ENCODE measurements at places on chromosomes 1 and 21. TPM values are rescaled to one million over a fixed set of nuclear protein-coding genes. Genes with fewer than 3 reads are reported as not detected.

DNA sequence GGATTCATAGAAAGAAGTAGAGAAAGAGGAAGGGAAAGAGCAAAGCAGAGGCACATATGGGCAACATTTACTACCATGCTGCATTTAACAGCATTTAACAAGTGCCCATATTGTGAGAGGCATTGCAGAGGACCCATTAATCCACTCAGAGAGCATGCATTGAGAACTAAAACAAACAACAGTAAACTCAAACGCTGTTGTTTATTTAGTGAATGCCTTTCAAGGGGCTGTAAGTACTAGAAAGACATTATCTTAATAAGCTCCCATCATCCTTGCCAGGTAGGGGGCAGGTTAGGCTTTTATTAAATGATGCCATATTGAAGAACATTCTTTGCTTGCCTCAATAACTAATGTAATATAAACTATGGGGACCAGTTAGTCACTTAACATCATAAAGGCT is 254.3 kb upstream of the DAB1 start:
- no peaks in the 10 kb centered on the region for H3K4me1 ChIP-seq
- no peak overlapping the region for H3K27ac ChIP-seq
- DNase-seq, result no peak
- H3K27me3 ChIP-seq, result no peaks in the 10 kb centered on the region
- no peaks in the 10 kb centered on the region for H3K36me3 ChIP-seq

DNA sequence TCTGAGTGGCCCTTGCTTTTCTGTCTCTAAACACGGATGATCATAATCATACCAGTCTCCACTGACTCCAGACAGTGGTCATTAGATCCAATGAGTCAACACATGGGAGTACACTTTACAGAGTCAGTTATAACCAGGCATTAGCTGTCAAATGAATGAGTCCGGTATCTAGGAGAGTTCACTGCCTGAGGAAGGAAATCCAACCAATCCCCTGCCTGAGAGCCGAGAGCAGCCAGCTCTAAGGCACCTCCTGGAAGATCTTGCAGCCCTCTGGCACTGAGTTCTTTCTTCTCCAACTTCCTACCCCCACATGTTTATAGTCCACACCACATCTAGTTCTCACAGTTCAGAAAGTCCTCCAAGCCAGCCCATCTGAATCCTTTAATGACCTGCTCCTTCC is 29.4 kb upstream of the RBM15 start:
- H3K27me3 ChIP-seq, result no peaks in the 10 kb centered on the region
- no peak for DNase-seq
- H3K27ac ChIP-seq, result no peak overlapping the region
- H3K36me3 ChIP-seq, result no peaks in the 10 kb centered on the region
- H3K4me1 ChIP-seq, result no peaks in the 10 kb centered on the region

DNA sequence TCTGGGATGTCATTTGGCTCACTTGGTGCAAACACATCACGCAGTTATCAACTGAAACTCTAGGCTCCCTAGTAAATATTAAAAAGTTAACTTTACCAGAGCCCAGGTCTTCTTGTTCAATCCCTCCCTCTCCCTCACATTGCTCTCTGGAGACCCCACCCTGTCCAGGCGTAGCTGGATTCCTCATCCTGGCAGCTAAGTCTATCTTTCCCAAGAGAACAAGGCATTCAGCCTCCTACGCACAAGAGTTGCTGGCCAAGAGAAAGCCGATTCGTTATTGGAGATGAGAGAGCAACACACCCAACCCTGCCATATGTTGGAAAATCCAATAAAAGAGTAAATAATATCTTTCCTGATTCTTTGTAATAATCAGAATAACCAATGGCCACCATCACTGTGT is 117.9 kb downstream of the SLC30A10 start:
- no peak overlapping the region for H3K4me3 ChIP-seq
- H3K27ac ChIP-seq, result no peak overlapping the region
- peaks cover 7% of the 10 kb centered on the region for H3K27me3 ChIP-seq
- H3K4me1 ChIP-seq, result no peaks in the 10 kb centered on the region

- H3K27me3 ChIP-seq, result no peaks in the 10 kb centered on the region
- no peak for DNase-seq
- no peaks in the 10 kb centered on the region for H3K36me3 ChIP-seq
- no peak overlapping the region for H3K4me3 ChIP-seq
- no peaks in the 10 kb centered on the region for H3K4me1 ChIP-seq
Observed at GRCh38 chr1:68196676-68197075, 35.6 kb downstream of the WLS start.

DNA sequence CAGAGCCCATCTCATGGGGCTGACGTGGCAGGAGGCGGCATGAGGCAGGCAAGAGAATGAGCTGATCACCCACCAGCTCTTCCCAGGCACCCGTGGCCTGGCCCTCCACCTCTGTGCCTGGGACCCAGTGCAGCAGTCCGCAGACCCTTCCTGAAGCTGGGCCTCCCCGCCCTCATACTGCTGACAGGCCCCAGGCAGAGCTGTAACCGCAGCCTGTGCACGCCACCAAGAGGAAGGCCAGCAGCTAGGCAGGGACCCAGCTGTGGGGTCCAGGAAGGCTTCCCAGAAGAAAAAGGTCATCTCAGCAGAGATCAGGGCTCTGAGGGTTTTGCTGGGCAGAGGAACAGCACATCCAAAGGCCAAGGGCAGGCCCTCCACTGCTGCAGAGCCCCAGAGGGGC is 9.8 kb upstream of the MTFR1L start:
- H3K27ac ChIP-seq, result no peak overlapping the region
- no peak overlapping the region for H3K4me3 ChIP-seq
- H3K36me3 ChIP-seq, result no peaks in the 10 kb centered on the region
- DNase-seq, result no peak
- peaks cover 3% of the 10 kb centered on the region for H3K4me1 ChIP-seq
- H3K27me3 ChIP-seq, result no peaks in the 10 kb centered on the region

DNA sequence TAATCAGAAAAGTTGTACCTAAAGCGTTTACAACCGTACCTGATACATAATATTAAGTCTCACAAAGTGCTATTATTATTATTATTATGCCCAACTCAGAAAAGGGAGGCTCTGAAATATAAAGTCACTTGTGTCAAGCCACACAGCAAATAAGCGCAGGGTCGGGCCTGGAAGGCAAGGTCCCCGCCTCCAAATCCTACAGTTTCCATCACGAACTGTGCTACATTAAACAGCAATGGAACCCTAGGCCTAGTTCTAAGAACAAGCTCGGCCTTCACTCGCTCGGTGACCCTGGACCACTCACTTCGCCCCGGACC is 549 bp downstream of the PARS2 start:
- H3K27me3 ChIP-seq, result no peaks in the 10 kb centered on the region
- H3K27ac ChIP-seq, result peak overlapping the region; percentile 90
- peak overlapping the region; percentile 92 for H3K4me3 ChIP-seq
- H3K36me3 ChIP-seq, result peaks cover 1% of the 10 kb centered on the region
- peaks cover 18% of the 10 kb centered on the region for H3K4me1 ChIP-seq

DNA sequence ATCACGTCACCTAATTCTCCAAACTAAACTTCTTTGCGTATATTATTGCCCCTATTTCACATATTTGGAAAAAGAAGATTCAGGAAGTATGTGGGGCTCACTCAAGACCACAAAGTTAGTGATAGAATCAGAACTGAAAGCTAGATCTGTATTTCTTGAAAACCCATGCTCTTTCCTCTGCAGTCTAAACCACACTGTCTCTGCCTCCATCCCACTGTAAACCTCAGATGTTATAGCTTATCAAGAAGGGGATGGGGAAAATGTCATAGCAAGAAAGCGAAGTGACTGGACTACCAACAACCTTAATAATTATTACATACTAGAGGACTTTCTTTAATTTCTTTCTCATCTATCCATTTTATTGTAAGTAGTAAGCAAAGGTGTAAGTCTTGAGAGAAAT is 257.7 kb upstream of the SGIP1 start:
- peak; percentile 77 for DNase-seq
- peak overlapping the region; percentile 79 for H3K27ac ChIP-seq
- peak overlapping the region; percentile 52 for H3K4me3 ChIP-seq
- H3K4me1 ChIP-seq, result peaks cover 93% of the 10 kb centered on the region
- no peaks in the 10 kb centered on the region for H3K27me3 ChIP-seq

The LHX8 gene
- not detected for total RNA-seq

The DCDC2B gene
- 0.16 TPM for total RNA-seq
